ENCODE measurements at places on chromosomes 4 and X.

DNA sequence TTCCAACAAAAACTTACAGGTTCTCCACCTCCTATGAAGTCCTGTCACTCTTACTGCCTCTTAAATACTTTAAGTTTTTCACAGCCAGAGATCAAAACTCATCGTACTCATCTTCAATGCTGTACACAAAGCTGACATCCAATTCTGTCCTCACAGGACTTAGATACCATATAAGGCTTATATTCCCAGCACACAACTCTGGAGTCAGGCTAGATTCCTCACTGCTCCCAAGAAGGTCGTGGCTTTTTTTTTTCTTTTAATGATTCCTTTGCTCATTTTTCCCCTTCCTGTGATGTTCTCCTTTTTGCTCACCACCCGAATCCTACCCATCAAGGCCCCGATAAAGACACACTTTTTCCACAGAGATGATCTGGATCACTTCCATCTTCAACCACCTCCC, 914 bp downstream of the TRAPPC2 start:
- DNase-seq, result no peak

- DNase-seq, result peak; percentile 12
Measured at GRCh38 chrX:151151665-151152267, 24.6 kb upstream of the GPR50 start.

DNA sequence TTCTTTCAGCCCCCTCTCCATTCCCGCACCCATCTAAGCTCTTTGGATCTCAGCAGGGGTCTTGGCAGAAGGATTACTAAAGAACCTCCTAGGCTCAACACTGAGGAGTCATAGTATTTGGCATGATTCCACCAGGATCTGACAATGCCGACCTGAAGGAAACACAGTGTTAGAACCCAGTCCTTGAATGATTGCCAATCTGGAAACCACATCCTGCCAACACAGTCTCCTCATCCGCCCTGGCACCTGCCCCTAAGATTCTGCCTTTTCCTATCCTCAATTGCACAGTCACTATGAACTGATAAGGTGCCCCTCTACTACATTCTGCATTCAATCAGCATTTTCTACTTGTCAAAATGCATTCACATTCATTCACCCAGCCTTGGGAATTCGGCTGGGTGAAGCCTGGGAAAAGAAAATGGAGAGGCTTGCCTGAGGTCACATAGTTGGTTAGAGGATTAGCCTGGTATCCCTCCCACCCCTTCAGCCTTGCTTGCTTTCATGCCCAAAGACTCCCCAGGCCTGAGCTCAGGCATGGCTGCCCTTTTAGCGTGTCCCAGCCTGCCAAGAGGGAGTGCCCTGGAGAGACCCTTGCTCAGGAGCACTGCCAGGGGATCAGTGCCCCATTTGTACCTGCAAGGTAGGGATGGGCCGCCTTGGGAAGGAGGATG, 2.2 kb upstream of the CLDN2 start:
- DNase-seq, result no peak

DNA sequence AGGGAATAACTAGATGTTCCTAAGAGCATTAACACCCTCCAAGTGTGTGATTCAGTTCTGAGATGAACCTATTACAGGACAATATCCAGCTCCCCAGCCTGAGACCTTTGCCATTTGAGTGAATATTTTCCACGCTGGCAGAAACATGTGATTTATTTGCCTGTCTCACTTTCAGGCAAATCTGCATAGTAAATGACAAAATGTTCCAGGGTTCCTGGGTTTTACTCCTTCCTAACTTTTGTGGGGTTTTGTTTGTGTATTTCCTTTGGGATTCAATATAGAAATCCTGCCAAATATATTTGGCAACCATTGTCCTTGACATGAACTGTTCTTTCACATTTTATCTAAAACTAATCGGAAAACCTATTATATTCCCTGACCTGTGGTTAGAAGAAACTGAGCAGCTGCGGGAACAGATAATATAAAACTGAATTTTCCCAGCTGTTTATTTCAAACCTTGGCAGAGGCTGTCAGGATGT, 12.5 kb downstream of the F8 start:
- DNase-seq, result no peak

DNA sequence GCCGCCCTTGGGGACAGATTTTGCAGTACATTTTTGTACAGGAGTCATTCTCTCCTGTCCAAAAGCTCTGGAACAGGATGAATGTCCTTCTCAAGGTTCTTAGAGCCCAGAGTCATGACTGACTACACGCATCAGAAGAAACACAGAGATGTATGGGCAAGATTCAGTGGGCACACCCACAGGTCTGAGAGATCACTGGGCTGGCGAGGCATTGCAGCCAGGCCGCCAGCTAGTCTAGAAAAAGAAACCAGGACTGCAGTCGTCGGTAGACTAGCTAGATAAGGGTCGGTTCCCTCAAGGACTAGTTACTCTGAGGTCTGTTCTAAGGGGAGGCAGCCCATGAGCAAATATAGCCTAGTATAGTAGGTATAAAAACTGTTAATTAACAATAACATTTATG, 19.8 kb downstream of the GBA3 start:
- no peak for DNase-seq

- DNase-seq, result no peak
Measured at GRCh38 chr4:125735102-125735501, 420.3 kb downstream of the FAT4 start.

DNA sequence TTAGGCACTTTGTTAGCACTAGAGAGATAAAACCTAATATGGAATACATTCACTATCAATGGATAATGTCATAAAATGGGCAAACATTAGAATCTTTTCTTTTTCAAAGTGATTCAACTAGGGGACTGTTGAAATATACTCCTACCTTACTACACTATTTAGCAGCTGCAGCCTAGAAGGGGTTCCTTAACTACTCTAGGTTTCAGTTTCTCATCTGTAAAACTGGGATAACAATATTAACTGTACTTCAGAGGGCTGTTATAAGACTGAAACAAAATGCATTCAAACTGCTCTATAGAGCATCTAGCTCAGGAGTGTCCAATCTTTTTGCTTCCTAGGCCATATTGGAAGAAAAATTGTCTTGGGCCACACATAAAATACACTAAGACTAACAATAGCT, 147.4 kb downstream of the CDS1 start:
- no peak for DNase-seq

- DNase-seq, result peak; percentile 24
Measured at GRCh38 chrX:150486011-150486410, 82.4 kb upstream of the MTM1 start.

- DNase-seq, result no peak
Measured at GRCh38 chr4:38664706-38665401, 855 bp downstream of the KLF3 start.

GRCh38 chr4:54727346-54727745, 69.6 kb downstream of the KIT start:
- DNase-seq, result no peak

DNA sequence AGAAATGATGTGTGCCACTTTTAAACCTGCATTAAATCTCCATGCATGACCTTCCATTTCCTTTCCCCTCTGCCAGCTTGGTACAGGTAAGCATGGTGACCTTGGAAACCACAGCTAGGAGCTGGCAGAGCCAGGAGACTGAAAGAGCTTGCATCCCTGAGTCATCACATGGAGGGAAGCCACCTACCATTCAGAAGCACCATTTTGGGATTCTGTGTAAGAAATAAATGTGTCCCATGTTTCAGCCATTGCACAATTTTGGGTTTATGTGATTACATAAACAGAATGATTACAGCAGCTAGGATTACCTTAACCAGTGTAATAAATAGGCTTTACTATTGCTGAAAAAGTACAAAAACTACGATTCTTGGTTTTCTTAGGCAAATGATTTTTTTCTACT, 17.3 kb upstream of the CCDC149 start:
- no peak for DNase-seq

GRCh38 chr4:186203406-186203805, 12.0 kb downstream of the CYP4V2 start:
- DNase-seq, result no peak

GRCh38 chr4:156158747-156159146, 205.1 kb upstream of the CTSO start:
- DNase-seq, result no peak

GRCh38 chr4:156290811-156291210, 337.1 kb upstream of the CTSO start:
- DNase-seq, result no peak

DNA sequence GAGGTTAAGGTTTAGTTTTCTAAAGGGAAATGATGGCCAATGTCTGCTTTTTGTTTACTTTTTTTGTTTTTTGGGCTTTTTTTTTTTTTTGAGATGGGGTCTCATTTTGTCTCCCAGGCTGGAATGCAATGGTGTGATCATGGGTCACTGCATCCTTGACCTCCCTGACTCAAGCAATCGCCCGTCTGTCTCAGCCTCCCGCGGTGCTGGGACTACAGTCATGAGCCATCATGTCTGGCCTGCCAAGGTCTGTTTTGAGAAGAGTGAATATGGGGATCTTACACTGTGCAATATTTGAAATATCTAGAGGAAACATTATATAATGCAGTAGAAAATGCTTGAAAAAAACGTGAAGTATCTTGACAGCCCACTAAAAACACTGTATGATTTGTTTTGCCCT, 162.5 kb downstream of the GASK1B start:
- no peak for DNase-seq

DNA sequence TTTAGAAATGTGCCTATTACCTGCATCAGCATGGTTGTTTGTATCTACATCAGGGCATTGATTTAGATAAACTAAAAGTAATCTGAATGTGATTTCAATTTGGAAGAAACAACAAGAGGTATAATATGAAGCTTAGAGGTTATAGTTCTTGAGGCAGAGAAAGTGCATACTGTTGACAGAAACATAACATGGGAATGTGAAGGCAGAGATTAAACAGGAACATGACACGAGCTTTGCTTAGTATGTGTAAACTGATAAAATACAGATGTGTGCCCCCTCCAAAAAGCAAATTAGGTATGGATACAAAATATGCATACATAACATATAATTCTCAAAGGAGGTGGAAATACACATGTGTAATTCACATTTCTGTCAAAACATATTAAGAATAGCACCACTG, 1180.2 kb upstream of the ADGRL3 start:
- no peak for DNase-seq

DNA sequence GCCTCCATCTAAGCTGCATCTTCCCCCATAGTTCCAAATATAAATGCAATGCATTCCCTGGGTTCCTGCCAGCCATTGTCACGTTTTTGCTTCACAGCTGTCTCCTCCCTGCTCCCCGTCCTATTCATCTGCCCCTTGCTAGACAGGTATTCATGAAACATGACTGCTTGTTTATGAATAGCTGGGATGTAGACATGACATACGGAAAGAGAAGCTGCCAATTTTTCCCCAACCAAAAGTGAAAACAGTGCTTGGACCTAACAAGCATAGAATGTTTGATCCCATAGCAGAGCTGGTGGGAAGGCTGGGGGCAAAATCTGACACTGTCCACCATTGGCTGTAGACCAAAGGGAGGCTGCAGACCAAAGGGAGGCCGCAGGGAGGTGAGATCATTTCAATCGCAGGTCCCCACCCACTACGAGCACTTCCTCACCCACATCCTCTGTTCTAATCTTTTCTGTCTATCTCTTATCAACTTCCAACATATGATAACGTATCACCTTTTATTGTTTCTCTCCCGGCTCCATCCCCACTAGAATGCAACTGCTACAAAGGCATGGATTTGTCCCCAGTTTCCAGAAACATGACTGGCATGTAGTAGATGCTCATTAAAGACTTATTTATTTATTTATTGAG, 8.5 kb upstream of the GYG2 start:
- no peak for DNase-seq

DNA sequence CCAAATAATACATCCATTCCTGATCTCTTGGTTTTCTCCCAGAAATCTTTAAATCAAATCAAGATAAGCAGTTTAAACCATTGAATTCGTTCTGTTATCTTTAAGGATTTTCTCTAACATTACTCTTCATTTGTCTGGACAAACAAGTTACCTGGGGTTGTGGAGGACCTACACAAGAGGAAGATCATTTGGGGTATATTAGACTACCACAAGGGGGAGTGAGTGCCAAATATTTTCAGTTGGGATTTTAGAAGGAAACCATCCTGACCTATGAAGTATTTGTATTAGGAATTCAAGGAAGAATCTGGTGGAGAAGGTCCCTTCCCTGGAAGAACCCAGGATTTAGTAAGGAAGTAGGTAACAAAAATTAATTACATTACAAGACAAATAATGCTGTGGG, 12.0 kb upstream of the DCHS2 start:
- no peak for DNase-seq

- no peak for DNase-seq
Measured at GRCh38 chrX:152733261-152733975, at the start of the genes CSAG1 and MAGEA12. Gene CSAG1 (minus strand): TSS chrX:152733721. CDS start chrX:152732460, 1,261 bp downstream. Gene MAGEA12 (plus strand): TSS chrX:152733757. CDS start chrX:152736162, 2,405 bp downstream.

DNA sequence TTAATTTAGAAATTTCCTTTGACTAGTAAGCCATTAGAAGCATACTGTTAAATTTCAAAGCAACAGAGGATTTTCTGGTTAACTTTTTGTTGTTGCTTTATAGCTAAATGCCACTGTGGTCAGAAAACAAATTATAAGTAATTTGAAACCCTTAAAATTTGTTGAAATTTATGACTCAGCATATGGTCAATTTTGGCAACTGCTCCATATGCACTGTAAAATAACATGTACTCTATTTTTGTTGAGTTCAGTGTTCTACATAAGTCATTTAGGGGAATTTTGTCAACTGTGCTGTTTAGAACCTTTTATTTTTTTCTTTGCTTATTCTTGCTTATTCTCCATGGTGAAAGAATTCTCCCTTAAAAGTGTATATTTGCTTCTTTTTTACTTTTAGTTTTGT, 28.6 kb downstream of the SCLT1 start:
- DNase-seq, result no peak

- no peak for DNase-seq
Measured at GRCh38 chr4:26194764-26195163, 126.0 kb upstream of the RBPJ start.

- DNase-seq, result no peak
Measured at GRCh38 chrX:47169726-47170515, 23.7 kb upstream of the UBA1 start.

- no peak for DNase-seq
Measured at GRCh38 chr4:124070688-124071484, 641.6 kb downstream of the ANKRD50 start.

DNA sequence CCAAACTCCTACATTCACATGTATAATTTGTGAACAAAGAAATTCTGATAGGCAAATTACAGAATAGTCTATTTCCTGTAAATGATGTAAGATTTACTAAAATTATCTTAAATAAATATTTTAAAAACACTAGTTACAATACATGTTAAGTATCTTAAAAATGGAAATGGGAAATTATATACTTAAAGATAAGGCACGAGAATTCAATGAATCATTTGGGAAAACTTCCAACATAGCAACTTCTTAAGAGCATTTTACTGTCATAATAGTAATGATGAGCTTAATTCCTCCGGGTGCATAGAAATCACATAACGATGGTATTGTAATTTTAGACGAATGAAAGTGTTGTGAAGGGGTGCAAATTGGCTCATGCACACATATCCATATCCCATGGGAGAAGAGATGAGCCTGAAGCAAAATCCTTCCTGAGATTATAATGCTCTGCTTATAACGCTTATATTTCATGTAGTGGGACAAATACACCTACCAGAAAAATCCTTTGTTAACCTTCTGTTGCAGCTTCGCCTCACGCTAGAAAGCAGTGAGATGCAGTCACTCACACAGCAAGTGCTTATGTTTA, 873.5 kb downstream of the PDHA2 start:
- DNase-seq, result no peak
